CD4-positive, alpha-beta T cell (primary cell): ENCODE measurements at places on chromosomes 2 and 18.

DNA sequence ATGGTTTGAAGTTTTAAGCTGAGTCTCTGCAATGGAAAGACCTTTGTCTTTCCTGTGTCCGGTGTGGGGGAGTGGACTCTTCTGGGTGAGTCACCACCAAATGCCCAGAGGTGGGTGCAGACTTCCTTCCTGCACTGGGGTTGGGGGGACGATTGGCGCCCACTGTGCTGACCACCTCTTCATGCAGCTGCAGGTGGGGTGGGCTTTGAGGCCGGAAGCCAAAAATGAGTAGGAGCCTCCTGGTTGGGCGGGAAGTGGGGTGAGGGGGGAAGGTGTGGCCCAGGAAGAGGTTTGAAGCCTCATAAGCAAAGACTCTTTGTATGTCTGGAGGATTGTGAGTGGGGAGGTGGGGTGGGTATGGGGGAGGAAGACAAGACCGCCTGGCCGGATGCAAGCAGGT, 27.6 kb downstream of the PAX8 start:
- DNase-seq = peak; percentile 45

GRCh38 chr2:133579274-133579673, 11.0 kb upstream of the NCKAP5 start:
- DNase-seq = no peak

DNA sequence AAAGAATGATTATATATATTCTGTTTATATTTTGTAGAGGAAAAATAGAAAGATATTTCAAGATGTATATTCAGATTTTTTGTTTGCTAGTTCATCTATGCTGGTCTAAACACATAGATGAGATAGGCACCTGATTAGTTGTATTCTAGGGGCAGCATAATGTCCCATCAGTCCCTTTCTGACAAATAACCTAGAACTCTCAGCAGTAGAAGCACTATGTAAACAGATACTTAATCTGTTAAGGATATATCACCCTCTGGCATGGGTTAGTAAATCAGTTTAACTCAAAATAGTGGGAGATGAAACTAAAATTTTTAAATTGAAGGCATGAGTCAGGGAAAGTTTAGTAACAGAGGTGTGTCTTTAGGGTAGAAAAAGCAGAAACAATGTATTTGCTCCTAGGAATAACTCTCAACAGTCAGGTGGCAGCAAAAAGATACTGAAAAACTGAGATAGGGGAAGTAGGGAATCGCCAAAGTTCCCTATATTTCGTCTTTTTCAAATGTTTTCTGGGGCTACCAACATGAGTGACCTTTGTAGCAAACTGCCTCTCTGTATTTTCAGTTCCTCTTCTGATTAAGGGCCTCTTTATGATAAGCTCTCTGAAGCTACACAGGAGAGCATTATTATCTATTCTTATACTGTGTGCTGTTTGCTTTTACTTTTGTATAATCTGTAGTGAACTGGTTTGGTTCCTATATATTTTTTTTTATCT, 5.7 kb downstream of the PPP1R1C start:
- DNase-seq = no peak

- DNase-seq = no peak
Observed at GRCh38 chr2:227846831-227847230, 24.6 kb upstream of the DAW1 start.

- DNase-seq = no peak
Observed at GRCh38 chr2:45782986-45783385, 131.5 kb downstream of the PRKCE start.

- DNase-seq = no peak
Observed at GRCh38 chr18:23593720-23594119, 7.4 kb upstream of the NPC1 start.

DNA sequence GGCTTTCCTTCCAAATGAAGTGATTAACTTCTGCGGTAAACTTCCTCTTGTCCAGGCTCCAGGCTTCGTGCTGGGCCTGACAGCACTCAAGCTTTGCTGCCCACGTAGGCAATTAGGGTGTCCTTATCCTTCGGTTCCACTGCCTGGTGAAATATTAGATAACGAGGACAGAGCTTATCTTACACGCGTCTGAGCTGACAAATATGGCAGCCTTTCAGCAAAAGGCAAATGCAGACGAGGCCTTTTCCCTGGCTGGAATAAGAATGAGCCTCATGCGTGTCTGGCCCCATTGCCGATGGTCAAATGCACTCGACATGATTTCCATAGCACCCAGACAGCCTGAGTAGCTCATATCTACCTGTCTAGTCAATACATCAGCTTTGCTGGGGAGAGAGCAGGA, 141.5 kb downstream of the FAM210A start:
- DNase-seq = no peak

GRCh38 chr18:6711467-6711866, 18.0 kb upstream of the ARHGAP28 start:
- no peak for DNase-seq

- no peak for DNase-seq
Observed at GRCh38 chr2:230711224-230711623, 1.4 kb upstream of the CAB39 start.

- DNase-seq = no peak
Observed at GRCh38 chr18:12930908-12931307, 16.9 kb upstream of the SEH1L start.

- peak; percentile 5 for DNase-seq
Observed at GRCh38 chr2:32264422-32265105, at the start of gene NLRC4. Gene NLRC4 (minus strand): TSS chr2:32264886. CDS start chr2:32256775, 8,111 bp downstream.

DNA sequence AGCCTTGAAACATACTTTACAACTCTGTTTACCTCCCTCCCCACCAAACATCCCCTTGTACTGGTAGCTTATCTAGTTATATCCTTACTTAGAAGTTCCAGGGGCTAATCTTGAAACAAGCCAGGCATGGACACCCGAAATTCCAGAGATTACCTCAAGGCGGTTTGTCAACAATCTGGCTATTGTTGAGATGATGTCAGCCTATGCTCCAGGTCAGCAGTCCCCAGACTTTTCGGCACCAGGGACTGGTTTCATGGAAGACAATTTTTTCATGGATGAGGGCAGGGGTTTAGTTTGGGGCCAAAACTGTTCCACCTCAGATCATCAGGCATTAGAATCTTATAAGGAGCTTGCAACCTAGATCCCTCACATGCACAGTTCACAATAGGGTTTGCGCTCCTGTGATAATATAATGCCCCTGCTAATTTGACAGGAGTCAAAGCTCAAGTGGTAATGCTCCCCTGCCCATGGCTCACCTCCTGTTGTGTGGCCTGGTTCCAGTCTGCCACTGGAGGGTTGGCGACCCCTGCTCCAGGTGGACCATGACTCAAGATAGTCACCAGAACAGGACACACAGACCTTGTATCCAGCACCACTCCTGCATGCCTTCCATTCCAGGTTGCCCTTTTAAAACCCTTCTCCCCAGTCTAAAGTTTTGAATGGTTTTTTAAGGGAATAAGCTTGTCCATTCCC, 171.2 kb downstream of the SPAG16 start:
- no peak for DNase-seq

DNA sequence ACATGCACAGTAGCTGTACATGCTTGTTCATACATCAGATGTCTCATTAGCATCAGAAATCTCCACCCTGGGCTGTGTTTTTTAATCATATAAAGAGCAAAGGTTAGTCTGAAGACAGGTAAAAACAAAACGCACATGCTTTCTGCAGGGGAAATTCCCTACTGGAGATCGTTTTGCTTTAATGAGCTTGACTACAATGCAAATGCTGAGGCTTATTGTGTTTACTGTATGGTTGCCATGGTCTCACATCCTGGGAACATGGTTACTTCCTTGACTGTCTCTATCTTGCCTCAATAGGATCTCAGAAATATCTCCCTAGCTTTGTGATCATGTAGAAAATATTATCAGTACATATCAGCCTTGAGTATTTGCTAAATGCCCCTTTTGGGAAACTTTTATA, 336.5 kb upstream of the TFPI start:
- no peak for DNase-seq

GRCh38 chr2:56587456-56587855, 403.7 kb downstream of the CCDC85A start:
- DNase-seq = no peak

- no peak for DNase-seq
Observed at GRCh38 chr2:71521436-71521950, 68.1 kb downstream of the DYSF start.

GRCh38 chr2:88126772-88127637, 857 bp downstream of the FABP1 start:
- DNase-seq = no peak

DNA sequence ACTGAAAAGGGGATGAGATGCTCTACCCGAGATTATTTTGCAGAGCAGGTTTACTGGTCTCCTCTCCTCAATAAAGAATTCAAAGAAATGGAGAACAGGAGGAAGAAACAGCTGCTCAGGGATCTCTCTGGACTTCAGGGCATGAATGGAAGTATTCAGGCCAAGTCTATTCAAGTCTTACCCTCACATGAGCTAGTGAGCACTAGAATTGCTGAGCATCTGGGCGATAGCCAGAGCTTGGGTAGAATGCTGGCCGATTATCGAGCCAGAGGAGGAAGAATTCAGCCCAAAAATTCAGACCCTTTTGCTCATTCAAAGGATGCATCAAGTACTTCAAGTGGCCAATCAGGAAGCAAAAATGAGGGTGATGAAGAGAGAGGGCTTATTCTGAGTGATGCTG, 60.0 kb downstream of the PIKFYVE start:
- DNase-seq = no peak

DNA sequence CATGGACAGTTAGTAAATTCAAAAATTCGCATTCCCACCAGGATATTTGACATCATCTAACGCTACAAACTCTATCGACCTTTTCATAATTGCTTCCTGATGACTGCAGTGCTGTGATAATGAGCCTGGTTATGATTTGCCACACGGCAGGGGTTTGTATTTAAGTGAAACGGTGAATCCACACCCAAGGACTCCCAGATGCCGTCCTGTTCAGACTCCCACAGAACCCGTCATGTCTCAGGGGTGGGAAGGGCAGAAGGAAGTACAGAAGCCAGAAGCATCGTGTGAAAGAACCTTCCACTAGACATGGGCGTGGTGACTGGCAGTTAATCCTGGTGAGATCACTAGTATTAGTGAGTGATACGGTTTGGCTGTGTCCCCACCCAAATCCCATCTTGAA, 91.2 kb upstream of the TMEM18 start:
- DNase-seq = no peak

- no peak for DNase-seq
Observed at GRCh38 chr2:14690926-14691325, 58.4 kb downstream of the LRATD1 start.
